ENCODE measurements at places on chromosomes 5 and 9.

DNA sequence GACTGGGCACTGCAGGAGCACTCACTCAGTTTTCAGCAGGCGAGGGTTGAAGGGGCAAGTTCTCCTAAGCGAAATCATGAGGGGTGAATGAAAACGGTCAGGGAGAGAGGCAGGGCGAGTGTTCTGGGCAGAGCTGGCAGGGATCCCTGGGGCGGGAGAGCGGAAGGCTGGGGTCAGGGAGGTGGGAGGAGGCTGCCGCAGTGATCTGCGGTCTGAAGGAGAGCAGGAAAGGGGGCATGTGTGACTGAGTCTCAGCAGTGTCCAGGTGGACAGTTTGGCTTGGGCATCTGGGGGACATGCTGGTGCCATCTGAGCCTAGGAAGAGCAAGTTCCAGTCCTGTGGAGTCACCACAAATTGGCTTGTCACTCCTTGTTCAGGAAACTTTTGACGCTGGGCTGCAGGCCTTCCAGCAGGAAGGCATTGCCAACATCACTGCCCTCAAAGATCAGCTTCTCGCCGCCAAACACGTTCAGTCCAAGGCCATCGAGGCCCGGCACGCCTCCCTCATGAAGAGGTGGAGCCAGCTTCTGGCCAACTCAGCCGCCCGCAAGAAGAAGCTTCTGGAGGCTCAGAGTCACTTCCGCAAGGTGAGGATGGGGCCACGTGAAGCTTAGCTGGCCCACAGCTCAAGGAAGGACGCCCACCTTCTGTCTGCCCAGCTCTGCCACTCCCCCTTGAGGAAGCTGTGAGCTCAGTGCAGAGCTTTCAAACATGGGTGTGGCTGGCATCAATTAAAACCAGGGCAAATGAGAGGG lies 31.1 kb downstream of the DYNC2I2 start:
- no peak for DNase-seq

GRCh38 chr5:20678814-20679298 lies 690.9 kb upstream of the CDH18 start:
- DNase-seq = no peak

- DNase-seq = no peak
These were observed 17.5 kb downstream of the ADRA1B start for GRCh38 chr5:159933531-159934485.

- no peak for DNase-seq
These were observed 81.9 kb downstream of the RAPGEF1 start for GRCh38 chr9:131657940-131658339.
